ENCODE measurements at places on chromosomes 11 and 22.

DNA sequence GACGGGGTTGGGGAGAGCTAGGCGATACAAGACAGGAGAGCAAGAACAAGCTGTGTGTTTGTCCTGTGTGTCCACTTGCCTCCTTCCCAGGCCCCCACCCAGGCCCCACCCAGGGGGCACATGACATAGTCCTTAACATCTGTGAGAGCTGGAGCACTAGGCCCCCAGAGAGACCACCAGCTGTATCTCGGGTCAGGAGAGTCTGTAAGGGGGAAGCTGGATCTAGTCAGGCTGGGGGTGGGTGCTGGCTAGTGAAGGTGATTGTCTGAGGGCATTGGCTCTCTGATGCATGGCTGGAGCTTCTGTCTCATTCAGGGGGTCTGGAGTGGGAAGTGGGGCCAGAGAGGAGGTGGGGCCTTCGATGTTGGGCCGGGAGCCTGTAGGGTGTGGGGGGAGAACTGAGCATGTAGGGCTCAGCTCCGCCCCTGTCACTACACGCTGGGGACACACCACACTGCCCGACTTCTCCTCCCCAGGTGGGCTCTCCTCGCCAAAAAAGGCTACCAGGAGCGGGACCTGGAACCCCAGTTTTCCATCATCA, 571 bp downstream of the P2RX6 start:
- no peak for DNase-seq

- no peak for DNase-seq
Measured at GRCh38 chr11:85825616-85826015, 14.7 kb upstream of the SYTL2 start.

- no peak for DNase-seq
Measured at GRCh38 chr22:33018232-33018864, 39.8 kb downstream of the SYN3 start.

GRCh38 chr22:48888466-48889208, 939.0 kb downstream of the BRD1 start:
- no peak for DNase-seq

GRCh38 chr22:24973872-24974271, 21.4 kb downstream of the KIAA1671 start:
- no peak for DNase-seq

GRCh38 chr11:127859941-127860354, 727.4 kb downstream of the ETS1 start:
- DNase-seq: no peak

DNA sequence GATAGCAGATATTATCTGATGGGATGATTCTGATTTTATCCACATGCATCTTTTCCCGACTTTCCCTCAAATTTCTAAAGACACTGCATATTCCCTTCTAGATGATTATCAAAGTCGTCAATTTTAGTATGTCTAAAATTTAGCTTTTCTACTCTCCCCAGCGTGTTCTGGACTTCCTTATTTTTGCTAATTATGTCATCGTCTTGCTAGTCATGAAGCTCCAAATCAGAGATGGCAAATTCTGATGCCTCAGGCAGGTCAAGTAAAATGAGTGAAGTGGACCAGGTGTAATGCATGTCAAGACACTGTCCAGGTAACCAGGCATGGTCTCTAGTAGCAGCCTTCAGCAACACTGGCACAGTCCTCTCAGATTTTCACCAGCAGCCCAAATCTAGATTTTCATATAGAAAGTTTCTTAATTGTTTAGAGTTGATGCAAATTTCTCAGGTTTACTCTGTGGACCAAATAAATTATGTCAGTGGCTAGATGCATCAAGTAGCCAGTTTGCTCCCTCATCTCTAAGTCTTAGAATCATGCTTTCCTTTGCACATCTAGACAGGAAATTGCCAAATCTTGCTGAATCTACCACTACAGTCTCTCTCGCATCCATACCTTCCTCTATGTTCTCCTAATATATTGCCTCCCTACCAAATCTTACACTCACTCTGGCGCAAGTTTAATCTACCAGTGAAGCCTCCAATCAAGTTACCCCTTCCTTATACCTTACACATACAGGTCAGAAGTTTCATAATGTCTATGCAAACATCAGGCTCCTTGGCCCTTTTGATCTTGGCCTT, 10.6 kb downstream of the HSD17B12 start:
- no peak for DNase-seq

GRCh38 chr11:116906479-116906878, 69.1 kb upstream of the APOA1 start:
- DNase-seq: no peak

DNA sequence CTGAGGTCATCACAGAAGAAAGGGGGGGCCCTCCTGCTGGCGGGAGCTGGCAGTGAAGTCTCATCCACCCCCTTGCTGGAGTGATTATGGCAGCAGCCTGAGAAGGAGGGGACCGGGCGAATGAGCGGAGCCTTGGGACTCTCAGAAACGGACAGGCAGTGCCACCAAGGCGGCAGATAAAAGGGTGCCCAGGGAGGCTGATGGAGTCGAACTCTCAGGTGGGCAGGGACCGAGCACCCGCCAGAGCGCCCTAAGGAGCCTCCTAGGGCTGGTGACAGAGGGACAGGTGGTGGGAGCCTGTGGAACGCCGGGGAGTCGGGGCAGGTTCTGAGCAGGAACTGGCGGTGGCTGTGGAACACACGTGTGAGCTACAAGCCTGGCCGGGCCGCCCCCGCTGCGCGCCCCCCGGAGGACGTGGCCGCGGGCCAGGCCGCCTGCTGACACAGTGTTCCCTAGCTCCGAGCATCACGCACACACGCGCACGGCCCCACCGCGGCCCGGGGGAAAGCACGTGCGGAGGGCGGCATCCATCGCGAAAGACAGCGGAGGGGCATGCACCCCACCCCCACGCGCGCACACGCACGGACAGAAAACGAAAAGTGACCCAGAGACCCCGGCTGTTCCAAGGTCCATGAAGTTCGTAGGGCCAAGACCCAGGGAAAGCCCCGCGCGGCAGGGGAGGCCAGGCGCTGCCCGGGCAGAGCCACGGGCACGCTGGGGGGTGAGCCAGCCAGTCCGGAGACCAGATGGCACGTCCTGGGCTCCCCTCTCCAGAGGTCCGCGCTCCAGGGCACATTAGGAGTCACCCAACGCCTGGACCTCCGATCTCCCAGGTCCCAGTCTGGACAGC, 1.0 kb downstream of the VWCE start:
- no peak for DNase-seq

DNA sequence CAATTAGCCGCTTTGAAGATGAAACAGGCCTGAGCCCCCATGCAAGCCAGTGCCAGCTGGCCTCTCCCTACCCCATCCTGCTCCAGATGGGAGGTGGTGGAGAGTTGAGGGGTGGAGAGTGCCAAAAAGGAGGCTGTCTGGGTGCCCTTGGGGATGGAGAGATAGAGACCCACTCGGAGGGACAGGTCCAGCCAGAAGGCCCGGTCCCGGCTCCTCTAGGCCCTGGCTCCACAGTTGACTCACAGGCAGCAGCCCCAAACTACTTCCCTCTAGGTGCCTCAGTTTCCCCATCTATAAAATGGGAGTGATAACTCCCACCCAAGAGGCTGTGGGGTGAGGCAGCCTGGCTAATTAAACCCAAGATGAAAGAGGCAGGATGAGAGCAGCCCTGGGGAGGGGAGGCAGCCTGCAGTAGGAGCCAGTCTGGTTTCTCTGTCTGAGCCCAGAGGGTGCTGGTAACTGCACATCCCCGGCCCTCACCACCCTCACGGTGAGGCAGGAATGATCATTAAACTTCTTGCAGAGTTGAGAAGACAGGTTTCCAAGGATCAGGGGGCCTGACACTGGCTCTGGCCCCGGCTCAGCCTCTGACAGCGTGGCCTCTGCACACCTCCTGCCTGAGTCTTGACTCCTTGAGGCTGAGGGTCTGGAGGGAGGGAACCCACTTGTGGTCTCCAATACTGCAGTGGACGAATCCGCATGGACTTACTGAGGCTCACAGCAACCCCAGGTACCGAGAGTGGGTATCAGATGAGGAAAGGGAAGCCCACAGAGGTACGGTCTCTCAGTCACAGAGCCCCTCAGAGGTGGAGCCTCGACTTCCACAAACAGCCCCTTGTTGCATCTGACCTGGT, 1.4 kb upstream of the AP5B1 start:
- no peak for DNase-seq
